ENCODE measurements at places on chromosomes 5 and 9. TPM values are rescaled to one million over a fixed set of nuclear protein-coding genes. Genes with fewer than 3 reads are reported as not detected.

The SLC46A2 gene
- total RNA-seq = not detected

The OCLN gene
- total RNA-seq = 7.9 TPM

- DNase-seq = no peak
Measured at GRCh38 chr5:1652873-1653697, 129.3 kb upstream of the LPCAT1 start.

DNA sequence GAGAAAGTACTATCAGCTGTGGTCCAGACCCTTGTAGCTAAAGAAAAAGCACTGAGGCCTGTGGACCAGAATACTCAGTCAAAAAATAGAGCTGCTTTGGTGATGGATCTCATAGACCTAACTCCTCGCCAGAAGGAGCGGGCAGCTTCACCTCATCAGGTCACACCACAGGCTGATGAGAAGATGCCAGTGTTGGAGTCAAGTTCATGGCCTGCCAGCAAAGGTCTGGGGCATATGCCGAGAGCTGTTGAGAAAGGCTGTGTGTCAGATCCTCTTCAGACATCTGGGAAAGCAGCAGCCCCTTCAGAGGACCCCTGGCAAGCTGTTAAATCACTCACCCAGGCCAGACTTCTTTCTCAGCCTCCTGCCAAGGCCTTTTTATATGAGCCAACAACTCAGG lies 8.9 kb downstream of the RAB24 start:
- no peak for DNase-seq

- no peak for DNase-seq
Measured at GRCh38 chr9:21974722-21975409, 19.3 kb downstream of the CDKN2A start.

DNA sequence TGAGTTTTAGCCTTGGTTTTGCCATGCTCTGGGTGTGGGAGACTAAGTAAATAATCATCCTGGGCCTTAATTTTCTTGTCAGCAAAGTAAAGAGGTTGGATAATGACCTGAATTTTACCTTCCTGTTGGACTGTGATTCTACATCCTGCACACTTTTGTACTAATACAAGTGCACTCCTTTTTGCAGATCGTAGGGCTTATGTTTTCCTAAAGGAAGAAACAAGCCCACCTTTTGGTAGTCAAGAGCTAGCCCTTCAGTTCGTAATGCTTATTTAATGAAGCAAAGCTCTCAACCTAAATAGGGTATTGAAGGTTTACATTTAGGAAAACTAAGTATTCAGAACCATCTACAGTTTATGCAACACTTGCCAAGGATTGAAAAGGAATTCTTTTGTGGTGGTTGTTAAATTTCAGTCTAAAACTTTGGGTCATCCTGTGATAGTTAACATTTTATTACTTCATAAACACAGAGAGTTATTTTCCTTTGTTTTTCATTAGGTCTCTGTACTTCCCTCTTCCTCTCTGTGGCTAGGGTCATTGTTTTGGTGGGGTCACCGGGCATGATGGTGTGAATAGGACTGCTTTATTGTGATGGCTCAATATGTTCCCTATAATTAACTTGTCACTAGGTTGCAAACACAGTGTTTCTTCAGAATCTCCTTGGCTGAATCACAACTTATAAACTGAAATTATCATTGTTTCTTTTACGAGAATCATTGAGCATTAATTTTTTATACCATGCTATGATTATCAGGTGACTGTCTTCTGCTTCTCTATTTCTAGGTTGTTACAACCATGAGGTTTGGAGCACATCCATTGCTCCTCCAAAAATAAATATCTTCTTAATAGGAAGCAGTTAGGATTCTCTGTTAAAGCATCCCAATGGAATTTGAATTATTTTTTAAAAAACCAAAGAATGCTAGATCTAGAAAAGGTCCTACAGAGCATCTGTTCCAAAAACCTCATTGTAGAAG lies 28.5 kb downstream of the SPINK5 start:
- DNase-seq = no peak

- no peak for DNase-seq
Measured at GRCh38 chr5:128378632-128379031, 159.4 kb downstream of the FBN2 start.

Data from neural crest cell (in vitro differentiated cells).